Bronchial smooth muscle cell (primary cell): ENCODE measurements at places on chromosomes 11 and 22. TPM values are rescaled to one million over a fixed set of nuclear protein-coding genes. Genes with fewer than 3 reads are reported as not detected.

The ASCC2 gene
- total RNA-seq, result 21.3 and 31.9 TPM in 2 replicates

The MMP27 gene
- total RNA-seq, result not detected in 2 replicates

The CBLIF gene
- total RNA-seq, result not detected in 2 replicates

The MYRF gene
- total RNA-seq, result 0.09 and 0.16 TPM in 2 replicates

The KLHDC7B gene
- 0.60 TPM in 1 of 2 replicates, not detected in the other for total RNA-seq

The OR52I1 gene
- not detected in 2 replicates for total RNA-seq

The SCO2 gene
- total RNA-seq, result 2.6 and 2.8 TPM in 2 replicates

The MUC5B gene
- total RNA-seq, result not detected in 2 replicates

The MCHR1 gene
- 0.63 and 2.9 TPM in 2 replicates for total RNA-seq

The ACTN3 gene
- 0.17 and 0.32 TPM in 2 replicates for total RNA-seq

The OR5D18 gene
- total RNA-seq, result not detected in 2 replicates

The PANX3 gene
- total RNA-seq, result not detected in 2 replicates

The SHISAL1 gene
- total RNA-seq, result 1.6 and 5.8 TPM in 2 replicates

The RFPL2 gene
- not detected in 2 replicates for total RNA-seq

The CASP12 gene
- 0.47 TPM in 1 of 2 replicates, not detected in the other for total RNA-seq

The THOC5 gene
- total RNA-seq, result 31.7 and 70.8 TPM in 2 replicates

The OR56A1 gene
- total RNA-seq, result under 0.01 TPM in 1 of 2 replicates, not detected in the other

The PDGFB gene
- total RNA-seq, result 0.16 and 0.43 TPM in 2 replicates

The TPBGL gene
- total RNA-seq, result not detected in 2 replicates

The MPZL3 gene
- 0.16 and 0.26 TPM in 2 replicates for total RNA-seq

The MAP4K2 gene
- 5.3 and 6.1 TPM in 2 replicates for total RNA-seq

The LRRN4CL gene
- 29.8 and 36.9 TPM in 2 replicates for total RNA-seq
